PC-3 (cell line): ENCODE measurements at places on chromosomes 5 and 9. TPM values are rescaled to one million over a fixed set of nuclear protein-coding genes. Genes with fewer than 3 reads are reported as not detected.

SOX30 gene
- total RNA-seq: 0.51 TPM in 1 of 2 replicates, not detected in the other

IQGAP2 gene
- total RNA-seq: not detected in 2 replicates

SH3PXD2B gene
- total RNA-seq: 8.9 and 9.8 TPM in 2 replicates

CNTLN gene
- total RNA-seq: 6.9 and 12.1 TPM in 2 replicates

FGFR4 gene
- 24.6 and 34.9 TPM in 2 replicates for total RNA-seq

DNA sequence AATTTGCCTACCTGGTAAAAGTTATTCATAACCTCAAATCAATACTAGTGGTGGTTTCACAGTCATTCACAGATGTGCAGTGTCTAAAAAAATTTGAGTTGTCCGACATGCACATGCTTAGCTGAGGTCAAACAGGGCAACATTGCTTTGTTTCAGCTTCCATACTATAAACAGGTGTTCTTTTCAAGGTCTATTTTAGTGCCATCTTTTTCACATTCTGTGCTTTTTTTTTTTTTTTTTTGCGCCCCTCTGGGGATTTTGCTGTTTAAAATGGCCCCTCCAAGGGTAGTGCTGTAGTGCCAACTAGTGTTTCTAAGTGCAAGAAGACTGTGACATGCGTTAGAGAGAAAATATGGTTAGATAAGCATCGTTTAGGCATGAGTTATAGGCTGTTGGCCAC, 14.5 kb downstream of the PHAX start:
- no peaks in the 10 kb centered on the region for H3K27me3 ChIP-seq
- H3K27ac ChIP-seq: no peak overlapping the region
- no peak for DNase-seq
- peaks cover 3% of the 10 kb centered on the region for H3K36me3 ChIP-seq

- no peak for DNase-seq
- no peaks in the 10 kb centered on the region for H3K36me3 ChIP-seq
- H3K27ac ChIP-seq: no peak overlapping the region
- H3K4me1 ChIP-seq: no peaks in the 10 kb centered on the region
- H3K4me3 ChIP-seq: no peak overlapping the region
These were observed 37.1 kb upstream of the PPP1R2B start for GRCh38 chr5:156812959-156813358.

DNA sequence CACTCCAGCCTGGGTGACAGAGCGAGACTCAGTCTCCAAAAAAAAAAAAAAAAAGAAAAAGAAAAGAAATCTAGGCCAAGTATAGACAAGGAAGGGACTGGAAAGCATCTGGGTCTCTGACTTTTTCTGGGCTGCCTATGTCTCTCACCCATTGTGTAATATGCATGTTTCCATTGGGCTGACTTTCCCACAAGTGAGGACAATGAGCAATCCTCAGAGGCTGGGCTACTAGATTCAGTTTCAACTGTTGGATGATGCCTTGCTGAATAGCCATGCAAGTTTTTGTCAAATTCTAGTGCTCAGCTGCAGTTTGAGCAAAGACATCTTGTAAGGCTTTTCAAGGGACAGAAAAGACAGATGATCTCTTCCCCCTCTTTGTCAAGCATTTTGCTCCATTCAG, 82.1 kb downstream of the PHAX start:
- no peaks in the 10 kb centered on the region for H3K27me3 ChIP-seq
- no peak overlapping the region for H3K4me3 ChIP-seq
- no peaks in the 10 kb centered on the region for H3K4me1 ChIP-seq
- no peak for DNase-seq

GRCh38 chr5:133707629-133708028, 95.3 kb upstream of the FSTL4 start:
- no peak overlapping the region for H3K4me3 ChIP-seq
- H3K4me1 ChIP-seq: no peaks in the 10 kb centered on the region
- H3K36me3 ChIP-seq: no peaks in the 10 kb centered on the region
- no peaks in the 10 kb centered on the region for H3K27me3 ChIP-seq

DNA sequence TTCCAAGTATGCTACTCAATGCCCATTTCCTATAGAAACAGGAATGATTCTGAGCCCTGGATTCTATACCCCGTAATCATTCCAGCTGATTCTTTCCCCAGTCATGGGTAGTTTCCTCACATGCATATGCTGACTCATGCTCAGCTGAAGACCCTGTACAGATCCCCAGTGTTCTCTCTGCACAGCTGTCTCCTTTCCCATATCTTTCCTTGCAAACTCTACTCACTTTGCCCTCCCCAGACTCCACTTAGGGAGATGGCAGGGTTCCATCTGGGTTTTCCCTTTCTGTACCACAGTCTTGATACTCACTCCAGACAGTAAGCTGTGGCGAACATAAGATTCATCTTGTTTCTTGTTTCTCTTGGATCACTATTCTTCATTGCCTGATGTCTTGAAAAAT, 357.6 kb downstream of the RAB3C start:
- H3K4me1 ChIP-seq: peaks cover 11% of the 10 kb centered on the region
- H3K27ac ChIP-seq: no peak overlapping the region
- no peak for DNase-seq
- no peak overlapping the region for H3K4me3 ChIP-seq
- H3K27me3 ChIP-seq: no peaks in the 10 kb centered on the region
